Stomach (tissue), 19 donors: ENCODE measurements at places on chromosomes 1 and 21. TPM values are rescaled to one million over a fixed set of nuclear protein-coding genes. Genes with fewer than 3 reads are reported as not detected.
A peak's percentile ranks its signal among the peaks of the same experiment; 100 is the strongest.

GRCh38 chr1:93844262-93845045 is 34.6 kb downstream of the DNTTIP2 start:
- H3K27ac ChIP-seq, result peak overlapping the region; percentile 89
- no peaks in the 10 kb centered on the region for H3K36me3 ChIP-seq
- no peaks in the 10 kb centered on the region for H3K27me3 ChIP-seq

DNA sequence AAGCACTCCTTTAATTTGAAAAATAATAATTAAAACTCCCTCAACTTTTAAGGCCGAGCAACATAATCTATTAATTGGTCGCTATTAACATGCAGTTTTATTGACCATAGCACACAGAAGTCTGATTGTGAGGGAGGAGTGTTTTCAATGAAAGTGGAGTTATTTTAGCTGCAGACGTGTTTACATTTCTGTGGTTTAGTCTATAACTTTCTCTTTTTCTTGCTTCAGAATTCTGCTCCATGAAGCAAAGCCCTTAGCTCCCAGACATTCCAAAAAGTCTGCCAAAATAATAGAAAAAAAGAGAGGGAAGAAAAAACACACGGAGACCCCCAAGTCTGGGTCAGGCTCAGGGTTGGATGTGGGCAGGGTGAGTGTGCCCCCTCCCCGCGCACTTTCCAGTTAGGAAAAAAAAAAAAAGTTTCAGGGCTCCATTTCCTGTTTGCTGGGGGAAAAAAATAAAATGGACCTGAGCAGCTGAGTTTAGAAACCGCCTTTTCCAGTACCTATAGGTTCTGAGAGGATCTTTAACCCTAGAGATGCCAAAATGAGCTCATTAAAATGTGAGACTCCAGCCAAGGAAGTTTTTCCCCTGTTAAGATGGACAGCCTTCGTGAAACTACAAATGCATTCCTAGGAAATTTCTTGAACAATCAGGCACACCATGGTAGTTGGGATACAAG is 143.7 kb upstream of the ETS2 start:
- H3K4me3 ChIP-seq, result peak overlapping the region; percentile 44
- peak overlapping the region; percentile 68 for H3K27ac ChIP-seq
- no peak for DNase-seq

GRCh38 chr1:29156543-29157268 is 25.0 kb downstream of the SRSF4 start:
- no peak overlapping the region for H3K4me3 ChIP-seq
- DNase-seq, result peak; percentile 78
- peaks cover 90% of the 10 kb centered on the region for H3K36me3 ChIP-seq
- H3K27me3 ChIP-seq, result no peaks in the 10 kb centered on the region
- peak overlapping the region; percentile 40 for H3K27ac ChIP-seq
- peaks cover 53% of the 10 kb centered on the region for H3K4me1 ChIP-seq

GRCh38 chr1:16114527-16115467 is 41.1 kb downstream of the EPHA2 start:
- no peaks in the 10 kb centered on the region for H3K36me3 ChIP-seq
- no peak overlapping the region for H3K4me3 ChIP-seq
- H3K4me1 ChIP-seq, result no peaks in the 10 kb centered on the region

DNA sequence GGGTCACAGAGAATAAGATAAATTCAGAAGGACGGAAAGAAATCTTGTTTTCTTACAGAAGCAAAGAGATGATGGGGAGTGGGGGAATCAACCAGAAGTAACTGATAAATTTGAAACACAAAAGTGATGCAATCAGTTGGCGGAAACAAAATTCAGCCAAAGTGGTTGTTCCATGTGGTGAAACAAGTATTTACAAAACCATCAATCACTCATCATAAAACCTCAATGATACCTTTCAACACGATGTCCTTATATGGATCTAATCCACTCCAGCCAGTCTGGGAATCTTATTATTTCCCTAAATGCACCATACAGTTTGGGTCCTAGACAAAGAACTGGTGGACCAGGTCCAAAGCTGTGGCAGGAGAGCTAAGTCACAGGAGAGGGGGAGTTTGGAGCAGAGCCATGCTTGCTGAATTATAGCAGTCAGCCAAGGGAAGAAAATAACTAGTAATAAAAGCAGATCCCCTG is 303.8 kb upstream of the LRRC7 start:
- H3K4me3 ChIP-seq, result no peak overlapping the region
- H3K27ac ChIP-seq, result no peak overlapping the region
- no peak for DNase-seq
- no peaks in the 10 kb centered on the region for H3K36me3 ChIP-seq

GRCh38 chr21:44354775-44355771 is 1.7 kb downstream of the TRPM2 start:
- no peaks in the 10 kb centered on the region for H3K36me3 ChIP-seq
- peaks cover 47% of the 10 kb centered on the region for H3K27me3 ChIP-seq
- DNase-seq, result no peak
- H3K4me3 ChIP-seq, result no peak overlapping the region
- peak overlapping the region; percentile 52 for H3K27ac ChIP-seq

DNA sequence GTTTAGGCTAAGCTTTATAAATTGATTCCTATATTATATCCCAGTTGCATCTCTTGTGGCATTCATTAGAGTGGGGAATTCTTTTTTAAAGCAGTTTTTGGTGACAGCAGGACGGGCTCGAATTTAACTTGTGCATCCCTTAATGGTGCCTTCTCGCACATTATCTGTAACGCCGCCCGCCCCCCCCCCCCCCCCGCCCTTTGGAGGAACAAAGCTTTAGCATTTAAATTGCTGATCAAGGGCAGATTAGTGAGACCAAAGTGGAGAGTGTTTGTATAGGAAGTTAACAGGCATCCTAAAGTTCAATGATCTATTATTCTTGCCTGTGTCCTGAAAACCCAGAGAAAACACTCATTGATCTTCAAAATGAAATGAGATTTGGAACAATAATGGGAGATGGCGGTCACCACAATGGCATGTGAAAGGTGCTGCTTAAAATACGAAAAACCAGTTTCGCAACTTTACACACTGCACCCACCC is 2.2 kb downstream of the LMO4 start:
- peak overlapping the region; percentile 84 for H3K4me3 ChIP-seq
- no peak for DNase-seq
- no peaks in the 10 kb centered on the region for H3K27me3 ChIP-seq
- peaks cover 51% of the 10 kb centered on the region for H3K4me1 ChIP-seq

- H3K27me3 ChIP-seq, result no peaks in the 10 kb centered on the region
- H3K36me3 ChIP-seq, result no peaks in the 10 kb centered on the region
- DNase-seq, result no peak
- no peaks in the 10 kb centered on the region for H3K4me1 ChIP-seq
- H3K4me3 ChIP-seq, result no peak overlapping the region
Measured at GRCh38 chr1:241413974-241414373, 57.0 kb upstream of the RGS7 start.

GRCh38 chr1:32082022-32082421 is 9.3 kb downstream of the TMEM39B start:
- H3K27ac ChIP-seq, result no peak overlapping the region
- H3K4me1 ChIP-seq, result no peaks in the 10 kb centered on the region
- H3K36me3 ChIP-seq, result peaks cover 32% of the 10 kb centered on the region
- DNase-seq, result no peak

- no peaks in the 10 kb centered on the region for H3K27me3 ChIP-seq
- DNase-seq, result no peak
- no peak overlapping the region for H3K27ac ChIP-seq
- H3K36me3 ChIP-seq, result no peaks in the 10 kb centered on the region
- H3K4me1 ChIP-seq, result no peaks in the 10 kb centered on the region
Measured at GRCh38 chr1:49187056-49187455, 410.4 kb upstream of the BEND5 start.

DNA sequence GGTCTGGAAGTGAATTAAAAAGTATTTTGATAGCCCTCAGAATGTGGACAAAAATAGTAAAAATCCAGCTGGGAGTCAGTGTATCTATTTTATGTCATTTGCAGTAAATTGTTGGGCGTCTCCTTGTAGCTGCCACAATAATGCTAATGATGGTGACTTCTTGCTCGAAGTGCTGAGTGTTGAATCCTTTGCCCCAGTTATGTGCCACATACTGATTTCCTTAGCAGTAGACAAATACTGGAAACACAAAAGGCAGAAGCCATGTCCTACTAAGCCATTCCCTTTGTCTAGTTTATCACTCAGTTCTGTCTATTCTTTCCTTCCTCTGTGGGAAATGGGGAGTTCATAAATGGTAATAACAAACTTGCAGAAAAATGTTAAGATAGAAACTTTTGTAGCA is 70.7 kb upstream of the CXADR start:
- no peak for DNase-seq
- no peaks in the 10 kb centered on the region for H3K4me1 ChIP-seq
- no peak overlapping the region for H3K27ac ChIP-seq
- H3K36me3 ChIP-seq, result no peaks in the 10 kb centered on the region
- H3K27me3 ChIP-seq, result no peaks in the 10 kb centered on the region

DNA sequence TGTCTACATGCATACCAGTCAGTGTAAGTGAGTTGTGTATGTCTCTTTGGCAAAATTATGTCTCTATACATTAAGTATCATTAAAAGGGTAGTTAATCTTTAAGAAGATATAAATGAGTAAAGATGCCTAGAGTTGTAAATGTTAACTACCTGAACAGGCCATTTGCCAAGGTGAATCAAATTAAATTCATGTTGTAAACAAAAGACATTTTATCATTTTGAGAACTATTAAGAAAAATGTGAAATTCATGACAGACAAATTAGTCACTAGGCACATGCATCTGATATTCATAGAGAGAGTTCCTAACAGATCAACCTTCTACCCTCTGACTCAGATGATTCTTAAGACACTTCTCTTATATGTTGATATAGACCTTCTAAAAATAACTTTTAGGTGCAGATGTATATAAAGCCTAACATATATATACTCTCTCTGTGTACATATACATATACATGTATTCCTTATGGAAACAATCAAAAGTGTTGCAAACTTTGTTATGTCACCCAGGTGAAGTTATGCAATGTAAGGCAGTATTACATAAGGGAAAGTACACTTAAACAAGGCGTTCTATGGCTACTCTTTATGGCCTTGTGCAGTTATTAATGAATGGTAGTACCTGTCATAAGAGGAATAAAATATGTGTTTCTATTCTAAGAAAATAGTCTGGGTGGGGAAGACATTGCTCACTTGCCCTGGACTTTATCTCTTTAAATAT is at the start of gene TMPRSS15:
TMPRSS15 (minus strand) TSS at position 51 of the 716 bp plus-strand sequence. CDS start 163 bp downstream, outside the sequence.
- H3K27me3 ChIP-seq, result no peaks in the 10 kb centered on the region
- no peaks in the 10 kb centered on the region for H3K36me3 ChIP-seq
- no peak within 1 kb of the TSS for H3K27ac ChIP-seq
- DNase-seq, result no peak
- no peak within 1 kb of the TSS for H3K4me3 ChIP-seq
- no peaks in the 10 kb centered on the region for H3K4me1 ChIP-seq

DNA sequence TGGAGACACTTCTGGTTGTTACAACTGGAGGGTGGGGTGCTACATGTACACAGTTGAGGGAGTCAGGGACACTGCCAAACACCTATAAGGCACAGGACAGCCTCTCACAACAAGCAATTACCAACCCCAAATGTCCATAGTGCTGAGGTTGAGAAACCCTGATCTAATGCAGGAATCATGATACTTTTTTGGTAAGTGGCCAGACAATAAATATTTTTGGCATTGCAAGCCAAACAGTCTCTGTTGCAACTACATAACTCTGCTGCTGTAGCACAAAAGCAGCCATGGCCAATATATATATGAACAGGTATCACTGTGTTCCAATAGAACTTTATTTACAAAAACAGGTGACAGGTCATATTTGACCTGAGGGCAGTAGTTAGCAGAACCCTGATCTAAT is 177.5 kb downstream of the ASTN1 start:
- no peak for DNase-seq
- H3K27ac ChIP-seq, result no peak overlapping the region
- no peak overlapping the region for H3K4me3 ChIP-seq
- no peaks in the 10 kb centered on the region for H3K27me3 ChIP-seq
- no peaks in the 10 kb centered on the region for H3K36me3 ChIP-seq

DNA sequence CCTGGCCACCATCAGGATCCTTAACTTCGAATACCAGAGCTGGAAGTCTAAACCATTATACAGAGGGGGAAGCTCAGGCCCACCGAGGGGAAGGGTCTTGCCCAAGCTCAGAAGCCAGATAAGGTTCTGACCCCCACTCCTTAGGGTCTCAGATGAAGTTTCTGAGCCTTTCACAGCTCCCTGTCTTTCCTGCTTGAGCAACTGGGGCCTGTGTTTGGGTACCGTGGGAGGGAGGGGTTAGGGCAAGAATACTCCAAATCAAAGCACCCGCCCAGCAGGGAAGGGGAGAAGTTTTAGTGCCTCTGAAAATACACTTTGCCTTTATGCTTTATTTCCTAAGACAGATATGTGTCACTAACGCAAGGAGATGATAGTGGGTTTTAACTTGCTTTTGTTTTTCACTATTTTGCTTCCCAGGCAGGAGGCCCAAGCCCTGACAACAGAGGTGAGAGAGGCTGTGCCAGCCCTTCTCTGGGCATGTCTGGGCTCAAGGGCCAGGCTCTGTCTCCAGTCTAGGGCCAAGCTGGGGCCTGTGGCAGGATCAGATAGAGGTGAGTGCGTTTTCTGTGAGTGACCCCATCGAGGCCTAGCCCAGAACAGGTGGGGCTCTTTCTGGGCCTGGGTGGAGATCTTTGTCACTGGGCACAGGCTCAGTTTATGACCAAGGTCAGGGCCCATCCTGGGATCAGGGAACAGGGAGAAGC is 20.5 kb upstream of the TENT5B start:
- H3K27ac ChIP-seq, result peak overlapping the region; percentile 78
- peaks cover 17% of the 10 kb centered on the region for H3K4me1 ChIP-seq
- peak; percentile 65 for DNase-seq
- H3K4me3 ChIP-seq, result no peak overlapping the region
- H3K36me3 ChIP-seq, result no peaks in the 10 kb centered on the region

GRCh38 chr1:77283701-77284425 is 2.0 kb downstream of the AK5 start:
- H3K27me3 ChIP-seq, result no peaks in the 10 kb centered on the region
- DNase-seq, result no peak
- H3K27ac ChIP-seq, result no peak overlapping the region
- H3K4me3 ChIP-seq, result no peak overlapping the region
- peaks cover 20% of the 10 kb centered on the region for H3K4me1 ChIP-seq

DNA sequence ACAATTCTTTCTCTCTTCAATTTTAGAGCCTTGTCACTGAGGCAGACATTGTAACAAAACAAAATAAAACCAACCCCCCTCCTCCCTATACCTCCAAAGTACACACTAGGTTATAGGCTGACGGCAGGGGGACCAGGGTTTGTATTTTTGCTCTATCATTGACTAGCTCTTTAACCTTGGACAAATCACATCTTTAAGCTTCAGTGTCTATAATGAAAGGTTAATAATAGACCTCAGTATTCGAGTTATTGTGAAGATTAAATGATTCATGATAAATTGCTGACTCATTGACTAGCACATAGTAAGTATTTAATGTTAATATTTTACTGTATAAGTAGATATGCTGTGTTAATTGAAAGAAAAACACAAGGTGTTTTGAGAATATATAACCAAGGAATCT is 1267.6 kb upstream of the ADGRL2 start:
- no peak overlapping the region for H3K27ac ChIP-seq
- no peaks in the 10 kb centered on the region for H3K4me1 ChIP-seq
- H3K4me3 ChIP-seq, result no peak overlapping the region
- DNase-seq, result no peak

Gene OPRD1
- not detected for total RNA-seq

Gene CEP85
- total RNA-seq, result 21.0 TPM

Gene TAS1R3
- 0.37 TPM for total RNA-seq
